ENCODE measurements at places on chromosomes 3 and 15.

- DNase-seq, result no peak
Measured at GRCh38 chr3:14861446-14862302, 42.9 kb downstream of the FGD5 start.

- no peak for DNase-seq
Measured at GRCh38 chr3:50205413-50206276, 574 bp downstream of the SLC38A3 start.

GRCh38 chr15:97747342-97747741 is 213.2 kb upstream of the ARRDC4 start:
- DNase-seq, result no peak

- DNase-seq, result no peak
Measured at GRCh38 chr3:194384569-194385001, 14.5 kb downstream of the GP5 start.

GRCh38 chr3:115469649-115470048 is 153.7 kb upstream of the GAP43 start:
- DNase-seq, result no peak

DNA sequence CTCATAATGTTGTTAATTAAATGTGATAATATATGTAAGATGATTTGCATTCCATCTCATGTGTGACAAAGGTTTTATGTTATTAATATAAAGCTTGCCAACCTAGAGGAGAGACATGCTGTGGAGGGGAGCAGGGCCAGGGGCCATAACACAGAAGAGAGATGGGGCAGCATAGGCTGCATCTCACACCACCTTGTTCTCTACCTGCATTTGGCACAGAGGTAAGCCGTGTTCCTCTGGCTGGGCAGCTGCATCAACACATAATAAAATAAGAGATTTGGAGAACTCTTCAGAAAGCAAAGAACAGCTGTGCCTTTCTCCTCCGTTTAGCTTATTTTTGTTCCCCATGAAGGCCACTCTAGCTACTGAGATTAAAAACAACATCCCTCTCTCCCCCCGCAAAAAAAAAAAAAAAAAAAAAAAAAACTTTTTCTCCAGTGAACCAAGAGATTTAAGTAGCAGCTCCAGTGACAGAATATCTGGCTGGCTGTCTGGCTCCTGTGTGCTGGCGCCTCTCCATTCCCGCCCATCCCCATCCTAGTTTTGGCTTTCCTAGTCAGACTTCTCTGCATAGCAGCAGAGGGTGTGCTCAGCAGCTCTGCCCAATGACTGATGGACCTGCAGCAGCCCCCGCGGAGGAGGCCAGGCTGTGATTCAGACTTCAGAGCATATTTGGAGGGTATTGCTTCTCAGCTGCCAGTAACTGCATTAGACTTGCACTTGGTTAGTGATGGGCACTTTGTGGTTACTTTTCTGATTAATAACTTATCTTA is 52.2 kb upstream of the STXBP5L start:
- DNase-seq, result peak; percentile 68

- no peak for DNase-seq
Measured at GRCh38 chr3:139187154-139187553, 142.5 kb upstream of the PRR23C start.

DNA sequence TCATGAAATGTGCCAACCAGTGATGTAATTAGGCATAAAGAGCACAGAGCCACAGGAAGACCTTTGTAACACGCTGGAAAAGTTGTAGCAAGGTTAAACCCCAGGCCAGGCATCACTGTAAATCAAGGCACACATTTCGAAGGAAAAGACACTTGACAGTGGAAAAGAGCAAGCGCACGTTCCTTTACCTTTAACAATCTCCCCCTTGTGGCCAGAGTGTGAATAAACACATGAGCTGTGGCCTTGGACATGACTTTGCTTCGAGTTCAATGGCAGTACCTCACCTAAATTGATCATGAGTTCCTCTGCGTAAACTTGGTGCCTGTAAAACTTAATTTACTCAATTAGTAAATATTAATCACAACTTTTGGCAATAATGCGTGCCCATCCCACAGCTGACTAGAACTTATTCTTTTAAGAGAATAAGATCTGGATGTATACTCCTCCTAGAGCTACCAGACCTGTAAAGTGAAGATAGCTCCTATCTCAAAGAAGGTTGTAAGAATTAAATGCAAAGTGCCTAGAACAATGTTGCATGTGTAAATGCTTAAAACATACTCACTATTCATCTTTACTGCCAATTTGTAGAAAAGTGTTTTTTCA is 757.0 kb upstream of the NECTIN3 start:
- no peak for DNase-seq

DNA sequence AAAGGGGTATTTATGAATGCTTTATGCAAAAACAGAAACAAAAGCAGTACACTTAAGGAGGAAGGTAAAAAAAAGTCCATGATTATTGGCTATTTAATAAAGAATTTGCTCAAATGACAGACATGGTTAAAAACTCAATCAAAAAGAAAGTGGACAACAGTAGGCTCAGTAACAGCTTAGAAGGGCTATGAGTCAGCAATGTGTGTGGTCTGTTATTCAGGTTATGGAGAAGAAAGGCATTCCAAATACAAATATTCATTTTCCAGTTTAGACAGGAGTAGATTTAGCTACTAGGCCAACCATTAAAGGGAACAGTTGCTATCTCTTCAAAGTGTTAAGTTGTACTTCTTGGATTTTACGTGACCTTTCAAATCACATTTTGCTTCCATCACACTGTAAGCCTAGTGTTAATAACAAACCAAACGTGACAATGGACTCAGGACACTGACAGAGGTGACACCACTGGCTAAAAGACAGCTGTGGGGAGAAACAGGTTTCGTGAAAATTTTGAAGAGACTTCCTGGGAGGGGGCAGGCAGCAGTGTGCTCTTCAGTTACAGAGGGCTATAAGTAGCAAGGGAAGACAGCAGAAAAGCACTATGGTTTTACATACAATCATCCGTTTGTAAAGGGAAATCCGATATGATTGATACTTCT is 41.7 kb upstream of the MYO5C start:
- no peak for DNase-seq

GRCh38 chr15:59444081-59444835 is 6.3 kb downstream of the FAM81A start:
- DNase-seq, result no peak

DNA sequence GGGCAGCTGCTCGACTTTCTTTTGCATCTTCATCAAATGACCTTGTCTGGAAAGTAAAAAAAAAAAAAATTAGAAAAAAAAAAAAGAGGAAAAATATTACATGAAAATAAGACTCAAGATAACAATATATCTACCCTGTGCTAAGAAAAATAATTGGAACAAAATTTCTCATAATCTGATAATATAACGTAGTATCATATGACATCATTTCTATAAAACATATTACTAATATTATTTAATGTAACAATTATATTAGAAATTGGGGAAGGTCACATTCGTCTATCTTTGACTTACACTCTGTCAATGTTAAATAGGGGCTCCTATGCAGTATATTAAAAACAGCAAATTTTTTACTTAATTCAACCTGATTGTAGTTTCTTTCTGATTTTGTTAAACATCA is 44.1 kb downstream of the INO80 start:
- DNase-seq, result no peak

DNA sequence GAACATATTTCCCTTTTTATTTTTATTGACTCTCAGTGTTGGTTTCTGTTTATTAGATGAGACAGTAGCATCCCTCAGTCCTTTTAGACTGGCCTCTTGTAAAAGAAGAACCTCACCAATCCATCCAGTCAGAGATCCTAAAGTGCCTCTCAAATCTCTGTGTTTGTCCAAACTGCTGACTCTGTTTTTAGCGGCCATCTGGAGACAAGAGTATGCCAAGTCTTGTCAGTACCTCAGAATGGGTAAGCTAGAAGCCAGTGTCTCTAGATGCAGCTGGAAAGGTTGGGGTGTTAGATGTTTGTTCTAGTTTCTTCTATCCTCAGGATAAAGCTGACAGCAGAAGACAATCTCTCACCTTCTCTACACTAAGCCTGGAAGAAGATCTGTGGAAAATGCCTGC is 537.7 kb upstream of the ZNF385D start:
- DNase-seq, result no peak

GRCh38 chr3:16994854-16995525 is 110.2 kb downstream of the PLCL2 start:
- no peak for DNase-seq

DNA sequence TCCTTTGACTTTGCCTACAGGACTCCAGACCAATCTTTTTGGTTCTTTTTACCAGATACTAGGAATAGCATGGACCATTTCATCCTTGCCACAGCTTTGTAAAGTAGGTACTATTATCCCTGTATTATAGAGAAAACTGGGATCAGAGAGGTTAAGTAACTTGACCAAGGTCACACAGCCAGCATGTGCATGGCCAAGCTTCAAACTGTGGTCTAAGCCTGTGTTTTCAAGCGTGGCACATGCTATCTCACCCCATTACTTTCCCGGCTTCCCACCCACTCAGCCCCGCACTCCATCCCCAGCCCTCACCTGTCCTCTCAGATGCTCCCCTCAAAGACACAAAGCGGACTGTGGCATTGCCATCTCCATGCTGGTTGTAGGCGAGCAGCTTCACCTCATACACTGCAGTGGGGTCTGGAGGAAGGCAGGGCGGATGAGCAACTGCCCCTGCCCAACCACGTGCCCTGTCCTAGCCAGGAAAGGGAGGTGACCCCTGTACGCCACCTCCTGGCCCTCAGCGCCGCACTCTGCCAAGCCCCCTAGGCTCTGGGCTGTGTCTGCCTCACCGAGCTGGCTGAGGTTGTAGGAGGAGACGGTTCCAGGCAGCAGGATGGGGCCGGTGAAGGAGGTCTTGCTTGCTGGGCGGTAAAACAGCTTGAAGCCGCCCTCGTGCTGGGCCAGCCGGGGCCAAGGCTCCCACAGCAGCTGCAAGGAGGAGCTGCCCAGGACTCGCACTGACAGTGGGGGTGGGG is 25.7 kb downstream of the RNU5B-1 start:
- DNase-seq, result no peak

GRCh38 chr3:180523040-180523439 is 78.9 kb upstream of the TTC14 start:
- no peak for DNase-seq

- DNase-seq, result no peak
Measured at GRCh38 chr15:74616996-74617395, 1.4 kb downstream of the CLK3 start.
